NCI-H446 treated with DMSO at 0.1 percent for 48 hours (cell line): ENCODE measurements at places on chromosomes 7 and 10.

GRCh38 chr7:80134115-80134535 lies 506 bp upstream of the GNAI1 start:
- no peak for DNase-seq

GRCh38 chr10:92142512-92142911 lies 148.4 kb downstream of the CPEB3 start:
- DNase-seq, result no peak

GRCh38 chr7:111255576-111255975 lies 164.6 kb downstream of the LRRN3 start:
- no peak for DNase-seq

DNA sequence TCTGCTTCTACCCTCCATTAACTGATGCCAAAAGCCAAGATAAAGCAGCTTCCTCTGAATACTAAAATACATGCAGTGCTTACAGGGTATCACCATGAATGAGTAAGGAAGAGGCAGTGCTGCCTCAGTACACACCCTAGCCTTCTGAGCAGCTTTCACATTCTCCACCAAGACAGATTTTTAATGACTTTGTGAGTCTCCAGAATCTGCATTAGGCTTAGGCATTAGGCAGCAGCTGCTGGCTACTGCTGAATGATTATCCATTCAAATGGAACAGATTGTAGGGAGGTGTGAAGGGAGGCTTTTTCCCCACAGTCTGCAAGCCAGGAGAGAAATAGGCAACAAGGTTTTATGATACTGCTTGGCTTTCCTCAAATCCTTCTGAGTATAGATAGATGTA lies 1226.7 kb upstream of the LRRN3 start:
- DNase-seq, result peak; percentile 38

GRCh38 chr7:24926623-24927524 lies 53.1 kb downstream of the OSBPL3 start:
- no peak for DNase-seq

DNA sequence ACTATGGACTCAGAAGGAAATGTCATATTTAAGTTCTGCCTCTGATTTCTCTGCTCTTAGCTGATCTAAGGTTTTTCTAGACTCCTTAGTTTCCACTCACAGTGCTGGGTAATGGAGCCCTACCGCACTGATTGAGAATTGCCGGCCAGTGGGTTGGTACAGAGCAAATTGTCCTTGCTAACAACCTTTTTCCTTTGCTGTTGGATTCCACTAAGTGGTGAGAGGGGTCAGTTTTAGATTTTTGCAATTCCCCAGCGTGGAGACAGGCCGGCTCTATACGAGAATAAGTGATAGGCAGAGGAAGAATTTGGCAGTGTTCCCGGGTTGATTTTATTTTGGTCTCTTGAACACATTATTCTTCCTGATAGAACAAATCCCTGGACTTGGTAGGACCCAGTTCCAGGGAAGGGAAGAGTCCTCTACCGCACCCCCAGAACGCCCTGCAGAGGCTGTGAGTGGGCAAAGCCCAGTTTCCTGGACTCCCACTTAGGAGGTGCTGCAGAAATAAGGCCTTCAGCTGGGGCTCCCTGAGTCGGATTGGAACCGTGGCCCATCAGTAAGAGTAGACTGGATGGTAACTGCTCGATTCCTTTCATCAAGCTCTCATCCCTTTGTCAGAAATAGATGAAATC lies 3.0 kb upstream of the NRP1 start:
- no peak for DNase-seq

DNA sequence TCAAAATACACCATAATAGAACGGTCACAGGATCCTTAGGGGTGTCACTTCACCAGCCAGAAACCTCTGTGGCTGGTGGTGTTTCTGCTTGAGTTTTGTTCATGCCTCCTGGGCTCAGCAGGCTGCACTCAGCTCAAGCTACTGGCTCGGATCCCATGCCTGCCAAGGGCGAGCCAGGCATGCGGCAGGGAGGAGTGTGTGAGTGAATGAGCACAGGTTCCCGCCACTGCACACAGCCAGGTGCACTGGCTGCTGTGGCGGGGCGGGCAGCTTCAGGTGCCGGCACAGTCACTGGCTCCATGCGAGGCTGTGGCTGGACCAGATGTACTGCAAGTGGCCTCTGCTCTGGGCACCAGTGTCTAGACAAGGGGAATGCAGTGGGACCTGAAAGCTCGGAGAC lies 29.5 kb downstream of the CLDN12 start:
- no peak for DNase-seq

DNA sequence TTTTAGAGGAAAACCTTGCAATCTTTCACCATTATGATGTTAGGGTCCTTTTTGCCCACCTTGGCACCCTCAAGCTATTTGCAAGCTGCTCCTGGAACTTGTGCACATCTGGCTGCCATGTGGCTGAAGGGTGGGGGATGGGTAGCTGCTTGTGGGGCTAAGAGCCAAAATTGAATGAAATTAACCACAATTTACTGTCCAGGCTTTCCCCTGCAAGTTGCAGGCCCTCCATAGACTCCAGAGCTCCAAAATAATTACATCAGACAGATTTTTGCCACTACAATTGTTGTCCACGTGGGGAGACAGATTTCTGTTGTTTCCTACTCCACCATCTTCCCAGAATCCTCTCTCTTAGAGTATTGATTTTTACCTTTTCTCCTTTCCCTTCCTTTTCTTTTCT lies 19.1 kb downstream of the PI4K2A start:
- DNase-seq, result no peak

DNA sequence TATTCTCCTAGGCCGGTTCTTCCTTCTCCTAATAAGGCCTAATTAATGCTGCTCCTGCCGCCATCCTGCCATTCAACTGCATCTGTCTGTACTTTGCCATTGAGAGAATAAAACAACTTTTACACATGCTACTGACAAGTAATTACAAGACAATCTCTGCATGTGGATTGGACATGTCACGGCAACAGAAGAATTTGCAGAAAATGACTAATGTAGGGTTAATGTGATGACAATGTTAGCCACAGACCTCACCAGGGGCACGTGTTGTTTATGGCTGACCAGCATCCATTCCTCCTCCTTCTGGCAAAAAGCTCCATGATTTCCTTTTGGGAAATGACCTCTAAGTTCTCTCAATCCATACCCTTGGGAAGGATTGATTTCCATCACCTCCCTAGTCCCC lies 58.0 kb downstream of the NEBL start:
- no peak for DNase-seq

- DNase-seq, result no peak
These were observed 238.1 kb upstream of the CSTF2T start for GRCh38 chr10:51937308-51938140.

GRCh38 chr7:124784879-124785818 lies 19.6 kb upstream of the GPR37 start:
- DNase-seq, result peak; percentile 49

DNA sequence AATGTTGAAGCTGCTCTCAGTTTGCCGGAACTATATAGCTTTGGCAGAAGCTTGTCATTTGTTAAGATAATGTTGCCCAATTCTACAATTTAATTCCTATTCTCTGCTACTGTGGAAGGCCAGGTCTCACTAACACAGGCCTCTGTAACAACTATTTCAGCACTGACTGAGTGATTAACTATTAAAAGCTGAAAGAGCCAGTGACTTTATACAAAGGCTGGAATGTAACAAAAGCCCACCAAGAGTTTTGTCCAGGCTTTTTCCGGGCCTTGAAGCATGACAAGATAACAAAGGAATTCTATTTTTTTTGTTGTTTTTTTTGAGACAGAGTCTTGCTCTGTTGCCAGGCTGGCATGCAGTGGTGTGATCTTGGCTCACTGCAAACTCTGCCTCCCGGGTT lies 795.6 kb downstream of the PHTF2 start:
- no peak for DNase-seq

- DNase-seq, result no peak
These were observed 10.4 kb downstream of the CALML3 start for GRCh38 chr10:5534880-5535856.

DNA sequence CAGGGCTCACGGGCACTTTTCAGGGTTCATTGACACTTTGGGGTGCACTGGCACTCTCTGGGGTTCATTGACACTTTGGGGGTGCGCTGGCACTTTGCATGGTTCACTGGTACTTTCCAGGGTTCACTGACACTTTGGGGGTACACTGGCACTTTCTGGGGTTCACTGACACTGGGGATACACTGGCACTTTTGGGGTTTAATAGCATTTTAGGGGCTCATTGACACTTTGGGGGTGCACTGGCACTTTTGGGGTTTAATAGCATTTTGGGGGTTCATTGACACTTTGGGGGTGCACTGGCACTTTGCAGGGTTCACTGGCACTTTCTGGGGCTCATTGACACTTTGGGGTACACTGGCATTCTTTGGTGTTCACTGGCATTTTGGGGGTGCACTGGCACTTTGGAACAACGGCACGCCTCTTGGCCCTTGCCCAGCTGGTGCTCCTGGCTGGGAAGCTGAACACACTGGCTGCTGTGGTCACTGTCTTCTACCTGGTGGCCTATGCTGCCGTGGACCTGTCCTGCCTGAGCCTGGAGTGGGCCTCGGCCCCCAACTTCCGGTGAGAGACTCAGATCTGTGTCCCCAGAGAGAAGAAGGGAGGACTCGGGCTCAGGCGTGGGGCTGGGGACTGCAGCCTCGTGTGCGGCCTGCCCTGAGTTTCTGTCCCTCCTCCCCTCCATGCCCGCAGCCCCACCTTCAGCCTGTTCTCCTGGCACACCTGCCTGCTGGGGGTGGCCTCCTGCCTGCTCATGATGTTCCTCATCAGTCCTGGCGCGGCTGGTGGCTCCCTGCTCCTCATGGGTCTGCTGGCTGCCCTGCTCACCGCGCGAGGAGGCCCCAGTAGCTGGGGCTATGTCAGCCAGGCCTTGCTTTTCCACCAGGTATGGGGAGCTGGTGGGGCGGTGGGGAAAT lies 6.2 kb upstream of the TRIP6 start:
- no peak for DNase-seq

DNA sequence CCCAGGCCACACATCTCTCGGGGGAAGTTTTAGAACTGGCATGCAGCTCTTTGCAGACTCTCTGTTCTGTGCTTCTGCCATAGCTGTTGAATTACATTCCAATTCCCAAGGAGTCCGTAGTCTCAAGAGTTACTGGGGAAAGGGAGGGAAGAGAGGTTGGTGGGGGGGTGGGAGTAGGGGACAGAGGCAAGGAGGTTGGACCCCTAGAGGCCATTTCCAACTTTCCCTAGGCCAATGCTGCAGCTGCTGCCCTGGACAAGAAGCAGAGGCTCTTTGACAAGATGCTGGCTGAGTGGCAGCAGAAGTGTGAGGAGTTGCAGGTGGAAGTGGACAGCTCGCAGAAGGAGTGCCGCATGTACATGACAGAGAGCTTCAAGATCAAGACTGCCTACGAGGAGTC lies 23.8 kb downstream of the MYH16 start:
- DNase-seq, result no peak

GRCh38 chr7:48101352-48101751 lies 12.3 kb downstream of the UPP1 start:
- DNase-seq, result no peak

GRCh38 chr10:125700355-125700911 lies 17.5 kb upstream of the TEX36 start:
- DNase-seq, result no peak

GRCh38 chr7:91285696-91286355 lies 21.6 kb downstream of the FZD1 start:
- DNase-seq, result no peak

- no peak for DNase-seq
These were observed 19.9 kb upstream of the C10orf105 start for GRCh38 chr10:71739358-71739900.

DNA sequence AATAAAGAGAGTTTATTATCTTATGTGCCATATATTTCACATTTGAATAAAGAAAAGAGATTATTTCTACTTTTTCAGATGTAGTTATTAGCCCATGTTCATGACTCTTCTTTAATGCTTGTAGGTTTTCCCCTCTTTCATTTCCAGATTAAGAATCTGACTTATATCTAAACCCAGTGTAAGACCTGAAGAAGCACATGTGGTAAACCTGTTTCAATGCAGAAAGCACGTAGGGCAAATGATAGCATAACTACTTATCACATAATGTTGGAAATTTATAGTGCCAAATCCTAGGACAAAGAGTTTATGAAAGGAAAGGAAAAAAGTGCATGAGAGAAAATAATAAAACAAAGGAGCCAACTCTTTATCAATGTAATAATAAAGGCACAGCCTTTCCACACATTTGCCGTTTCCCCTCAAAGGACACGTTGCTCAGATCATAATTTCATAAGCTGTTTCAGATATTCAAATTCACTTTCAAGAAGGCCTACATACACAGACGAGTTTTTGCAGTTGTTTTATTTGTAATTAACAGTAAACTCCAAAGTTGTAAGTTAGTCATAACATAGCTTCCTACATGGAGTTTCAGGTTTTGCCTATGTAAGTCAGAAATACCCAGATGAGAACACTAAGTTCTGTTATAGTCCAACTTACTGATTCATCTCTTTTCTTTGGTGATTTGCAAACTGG lies 88.8 kb upstream of the MDFIC start:
- DNase-seq, result no peak

DNA sequence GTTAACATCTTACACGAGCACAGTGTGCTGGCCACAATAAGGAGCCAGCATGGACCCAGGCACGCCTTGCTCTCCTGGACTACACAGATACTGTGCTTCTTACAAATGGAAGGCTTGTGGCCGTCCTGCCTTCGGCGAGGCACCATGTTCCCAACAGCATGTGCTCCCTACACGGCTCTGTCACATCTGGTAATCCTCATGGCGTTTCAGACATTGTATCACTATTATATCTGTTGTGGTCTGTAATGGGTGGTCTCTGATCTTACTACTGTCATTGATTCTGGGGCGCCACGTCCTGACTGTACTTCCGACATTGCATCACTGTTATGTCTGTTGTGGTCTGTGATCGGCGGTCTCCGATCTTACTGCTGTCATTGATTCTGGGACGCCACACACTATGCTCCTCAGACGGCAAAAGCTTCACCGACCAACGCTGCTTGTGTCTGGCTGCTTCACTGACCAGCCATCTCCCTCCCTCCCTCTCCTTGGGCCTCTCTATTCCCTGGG lies 195.4 kb downstream of the MAD1L1 start:
- no peak for DNase-seq

GRCh38 chr10:77244746-77245145 lies 392.9 kb downstream of the KCNMA1 start:
- no peak for DNase-seq

DNA sequence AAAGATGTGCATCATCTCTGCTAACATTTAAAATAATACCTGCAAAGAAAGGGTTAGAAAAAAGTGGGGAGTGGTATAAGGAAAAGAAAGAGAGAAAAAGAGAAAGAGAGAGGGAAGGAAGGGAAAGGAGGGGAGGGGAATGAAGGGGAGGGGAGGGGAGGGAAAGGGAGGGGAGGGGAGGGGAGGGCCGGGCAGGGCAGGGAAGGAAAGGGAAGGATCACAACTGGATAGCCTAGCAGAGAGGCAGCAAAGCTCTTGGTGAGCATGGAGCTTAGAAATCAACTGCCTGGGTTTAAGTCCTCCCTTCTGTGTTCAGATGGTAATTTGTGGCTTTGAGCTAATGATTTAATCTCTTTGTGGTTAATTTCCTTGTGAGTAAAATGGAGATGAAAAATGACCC lies 5.4 kb upstream of the FAM237B start:
- DNase-seq, result no peak
